ENCODE measurements at places on chromosomes 12 and 14.

DNA sequence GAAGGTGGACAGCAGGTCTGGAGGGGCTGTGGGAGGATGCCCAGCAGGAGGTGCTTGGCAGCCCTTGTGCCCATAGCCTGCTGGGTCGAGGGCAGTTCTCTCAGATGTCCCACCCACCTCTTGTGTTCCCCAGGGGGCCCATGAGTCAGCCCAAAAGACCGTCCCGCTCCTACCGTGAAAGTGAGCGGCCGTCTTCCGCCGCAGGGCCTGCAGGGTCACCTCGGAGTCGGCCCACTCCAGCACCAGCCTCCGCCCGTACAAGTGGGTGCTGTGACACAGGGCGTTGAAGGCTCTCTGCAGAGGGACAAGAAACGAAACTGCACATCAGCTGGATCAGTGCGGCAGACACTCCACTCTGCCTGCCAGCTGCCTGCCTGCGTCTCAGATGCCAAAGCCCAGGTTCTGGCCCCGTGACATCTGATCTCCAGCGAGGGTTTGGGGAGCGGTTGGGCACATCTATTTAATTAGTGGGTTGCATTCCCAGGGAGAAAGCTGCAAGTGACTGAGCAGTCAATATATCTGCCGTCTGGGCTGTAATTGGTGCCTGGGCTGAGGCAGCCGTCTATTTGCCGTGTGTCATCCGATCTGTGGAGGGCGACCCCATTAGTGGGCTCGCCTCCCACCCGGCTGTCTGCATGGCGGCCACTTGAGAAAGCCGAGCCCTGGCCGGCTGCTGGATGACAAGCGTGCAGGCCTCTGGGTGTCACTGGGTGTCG is 121.5 kb downstream of the RBM19 start:
- no peak for DNase-seq

DNA sequence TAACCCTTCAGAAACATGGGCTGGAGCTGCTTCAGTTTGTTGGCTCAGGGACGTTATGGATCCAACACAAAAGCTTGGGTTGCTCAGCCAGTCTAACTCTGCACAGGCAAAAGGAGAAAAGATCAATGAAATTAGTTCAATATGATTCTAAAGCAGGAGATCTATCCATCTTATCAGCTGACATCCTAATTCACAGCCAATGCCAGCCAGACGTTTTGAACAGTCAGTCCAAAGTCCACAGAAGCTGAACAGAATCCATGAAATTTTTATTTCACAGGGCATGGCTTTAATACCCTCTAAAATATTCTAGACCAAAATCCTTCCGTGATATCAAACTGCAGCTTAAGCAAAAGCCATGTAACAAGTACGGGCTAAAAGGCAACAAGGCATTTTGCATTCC is 13.7 kb downstream of the NRDE2 start:
- no peak for DNase-seq

DNA sequence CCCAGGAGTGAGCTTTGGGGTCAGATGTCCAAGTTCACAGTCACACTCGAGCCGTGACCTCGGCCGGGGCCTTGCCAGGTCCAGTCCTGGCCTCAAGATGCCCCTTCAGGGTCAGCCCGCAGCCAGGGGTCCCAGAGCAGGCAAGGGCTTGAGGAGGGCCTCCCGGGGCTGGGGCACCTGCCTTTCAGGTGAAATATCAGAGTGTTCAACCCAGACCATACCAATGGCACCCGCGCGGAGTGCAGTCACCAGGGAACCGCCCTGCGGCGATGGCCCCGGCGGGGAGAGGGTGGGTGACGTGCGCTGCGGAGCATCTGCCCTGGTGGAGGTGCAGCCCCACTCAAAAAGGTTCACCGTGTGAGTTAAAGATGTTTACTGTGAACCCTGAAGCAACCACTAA is 16.9 kb downstream of the LRCOL1 start:
- no peak for DNase-seq

DNA sequence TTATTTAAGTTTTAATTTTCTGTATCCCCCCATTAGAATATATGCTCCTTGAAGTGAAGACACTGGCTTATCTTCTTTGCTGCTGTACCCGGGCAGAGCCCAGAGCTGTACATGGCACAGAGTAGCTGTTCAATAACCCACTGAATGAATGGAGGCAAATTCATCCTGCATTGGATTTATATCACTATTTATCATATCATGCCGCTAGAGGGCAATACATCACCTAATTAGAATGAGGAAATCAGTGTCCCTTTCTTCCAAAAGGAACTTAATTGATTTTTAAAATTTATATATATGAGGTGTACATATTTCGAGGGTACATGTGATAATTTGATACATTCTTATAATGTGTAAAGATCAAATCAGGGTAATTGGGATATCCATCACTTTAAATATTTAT is 89.2 kb upstream of the TMEM260 start:
- no peak for DNase-seq

DNA sequence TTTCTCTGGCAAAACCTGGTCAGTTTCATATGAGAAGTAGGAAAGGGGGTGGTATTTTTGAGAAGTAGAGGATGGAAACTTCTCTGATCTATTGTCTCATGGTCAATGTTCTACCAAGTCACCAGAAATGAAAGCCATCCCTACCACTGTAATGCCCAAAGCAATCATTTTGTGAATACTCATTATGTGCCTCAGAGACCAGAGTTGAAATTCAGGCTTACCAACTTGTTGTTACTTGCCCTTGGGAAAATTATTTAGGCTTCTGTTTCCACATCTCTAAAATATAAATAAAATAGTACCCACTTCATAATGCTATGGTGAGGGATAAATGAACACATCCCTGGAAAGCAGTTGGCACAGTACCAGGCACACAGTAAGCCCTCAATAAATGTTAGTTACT is 723.7 kb upstream of the TBX3 start:
- DNase-seq = no peak

- no peak for DNase-seq
Measured at GRCh38 chr12:93176165-93176564, 201.6 kb upstream of the NUDT4 start.

- no peak for DNase-seq
Measured at GRCh38 chr12:59040656-59041055, 120.4 kb upstream of the LRIG3 start.

GRCh38 chr12:102534899-102535298 is 54.5 kb upstream of the IGF1 start:
- DNase-seq = no peak
